ENCODE measurements at places on chromosomes 12 and 14.
A peak's percentile ranks its signal among the peaks of the same experiment; 100 is the strongest.

GRCh38 chr14:41548666-41549065 lies 58.0 kb upstream of the LRFN5 start:
- no peak for DNase-seq

DNA sequence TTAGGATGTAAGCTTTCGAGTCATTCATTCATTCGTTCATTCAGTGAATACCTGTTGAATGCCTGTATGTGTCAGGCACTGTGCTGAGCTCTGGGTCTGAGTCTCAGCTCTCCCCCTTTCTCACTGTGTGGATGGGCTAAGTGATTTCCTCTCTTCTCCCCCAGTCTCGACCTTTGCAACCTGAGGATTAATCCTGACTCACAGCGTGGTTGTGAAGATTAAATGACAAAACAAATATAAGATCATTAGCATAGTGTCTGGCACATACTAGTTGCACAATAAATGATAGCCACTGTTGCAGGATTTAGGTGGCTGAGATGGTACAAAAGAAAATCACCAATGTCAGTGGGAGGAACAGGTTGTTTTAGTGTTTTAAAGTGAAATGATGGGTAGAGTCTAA lies 136.7 kb downstream of the GPR135 start:
- DNase-seq = no peak

DNA sequence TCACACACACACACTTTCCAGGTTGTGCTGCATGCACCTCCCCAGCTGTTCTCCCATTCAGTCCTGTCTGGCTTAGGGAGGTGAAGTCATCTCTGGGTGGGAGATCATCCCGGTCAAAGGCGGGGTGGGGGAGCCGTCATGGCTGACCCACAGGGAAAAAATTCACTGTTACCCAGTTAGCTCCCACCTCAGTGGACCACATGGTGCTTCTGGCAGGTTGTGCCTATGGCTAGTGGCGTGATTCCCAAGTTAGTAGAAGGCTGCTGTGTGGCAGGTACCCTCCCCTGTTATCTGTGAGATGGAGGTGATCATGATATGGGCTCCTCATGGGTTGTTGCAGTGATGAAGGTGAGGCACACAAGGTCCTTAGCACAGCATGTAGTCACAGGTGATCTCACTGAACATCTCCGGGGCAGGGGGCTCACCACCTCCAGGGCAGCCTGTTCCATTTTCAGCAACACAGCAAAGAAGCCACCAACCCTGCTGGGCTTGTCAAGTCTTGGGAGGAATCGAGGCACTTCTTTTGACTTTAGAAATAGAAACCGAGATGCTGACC lies 154.9 kb upstream of the CCND2 start:
- peak; percentile 27 for DNase-seq

DNA sequence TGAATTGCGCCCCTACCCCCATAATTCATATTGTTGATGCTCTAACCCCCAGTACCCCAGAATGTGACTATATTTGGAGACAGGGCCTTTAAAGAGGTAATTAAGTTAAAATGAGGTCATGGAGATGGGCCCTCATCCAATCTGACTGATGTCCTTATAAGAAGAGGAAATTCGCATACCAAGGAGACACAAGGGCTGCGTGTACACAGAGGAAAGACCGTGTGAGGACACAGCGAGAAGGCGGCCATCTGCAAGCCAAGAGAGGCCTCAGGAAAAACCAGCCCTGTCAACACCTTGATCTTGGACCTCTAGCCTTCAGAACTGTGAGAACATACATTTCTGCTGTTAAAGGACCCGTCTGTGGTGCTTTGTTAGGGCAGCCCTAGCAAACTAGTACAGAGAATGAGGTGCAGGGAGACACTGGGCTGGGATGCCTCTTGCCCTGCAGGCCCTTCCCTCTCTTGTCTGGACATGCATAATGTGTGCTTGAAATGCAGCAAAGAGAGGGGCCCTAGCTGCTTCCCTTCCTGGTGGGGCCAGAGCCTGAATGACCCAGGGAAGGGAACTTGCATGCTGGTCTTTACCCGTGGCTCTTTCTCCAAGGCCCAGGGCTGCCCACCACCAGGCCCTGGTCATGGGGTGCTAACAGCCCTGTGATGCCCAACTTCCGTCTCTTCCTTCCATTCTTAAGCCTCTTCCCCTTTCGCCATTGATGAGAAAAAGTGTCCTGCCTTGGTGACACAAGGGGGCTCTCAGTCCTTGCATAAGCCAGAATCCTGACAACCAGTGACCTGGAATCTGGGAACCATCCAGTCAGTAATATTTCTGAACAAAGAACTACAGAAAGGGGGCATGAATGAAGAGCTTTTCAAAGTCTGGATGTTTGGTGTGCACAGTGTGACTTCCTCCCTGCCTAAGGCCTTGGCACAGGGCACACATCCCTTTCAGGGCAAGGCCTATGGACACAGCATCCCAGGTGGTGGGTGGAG lies 50.0 kb upstream of the GPATCH2L start:
- DNase-seq = no peak

- DNase-seq = no peak
Measured at GRCh38 chr14:81187832-81188522, 32.8 kb downstream of the GTF2A1 start.

- DNase-seq = no peak
Measured at GRCh38 chr12:121799842-121800693, 3.7 kb upstream of the SETD1B start.

DNA sequence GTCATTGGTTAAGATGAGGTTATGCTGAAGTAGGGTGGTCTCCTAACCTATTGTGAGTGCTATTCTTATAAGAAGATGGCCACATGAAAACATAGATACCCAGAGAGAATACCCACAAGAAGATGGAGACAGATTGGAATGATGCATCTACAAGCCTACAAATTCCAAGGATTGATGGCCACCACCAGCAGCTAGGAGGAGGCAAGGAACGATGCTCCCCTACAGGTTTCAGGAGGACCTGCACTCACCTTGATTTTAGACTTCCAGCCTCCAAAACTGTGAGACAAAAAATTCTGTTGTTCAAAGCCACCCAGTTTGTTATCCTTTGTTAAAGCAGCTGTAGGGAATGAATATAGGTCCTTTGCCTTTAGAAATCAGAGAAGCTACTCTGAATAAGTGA lies 227.4 kb downstream of the NEDD1 start:
- DNase-seq = no peak

- DNase-seq = no peak
Measured at GRCh38 chr12:58302487-58303011, 361.2 kb downstream of the ATP23 start.

DNA sequence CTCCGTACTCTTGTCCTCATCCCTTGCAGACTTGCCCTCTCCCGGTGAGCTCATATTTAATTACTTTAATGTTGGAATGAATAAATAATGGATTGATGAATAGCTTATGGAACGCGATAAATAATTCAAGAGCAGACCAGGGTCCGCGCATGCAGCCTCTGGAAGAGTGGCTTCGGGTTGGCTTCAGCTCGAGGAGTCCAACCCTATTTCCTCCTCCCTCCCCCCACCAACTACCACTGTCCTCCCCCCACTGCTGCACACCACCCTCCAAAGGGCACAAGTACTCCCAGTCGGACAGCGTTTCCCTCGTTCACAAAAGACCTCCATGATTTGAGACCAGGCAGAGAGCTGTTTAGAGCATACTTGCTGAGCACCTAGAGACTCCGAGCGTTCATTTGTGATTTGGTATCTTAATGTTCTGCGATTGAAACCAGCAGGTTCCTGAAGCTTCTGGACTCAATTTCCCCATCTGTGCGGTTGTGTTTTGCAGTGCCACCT lies 647 bp upstream of the SIX1 start:
- DNase-seq = no peak

DNA sequence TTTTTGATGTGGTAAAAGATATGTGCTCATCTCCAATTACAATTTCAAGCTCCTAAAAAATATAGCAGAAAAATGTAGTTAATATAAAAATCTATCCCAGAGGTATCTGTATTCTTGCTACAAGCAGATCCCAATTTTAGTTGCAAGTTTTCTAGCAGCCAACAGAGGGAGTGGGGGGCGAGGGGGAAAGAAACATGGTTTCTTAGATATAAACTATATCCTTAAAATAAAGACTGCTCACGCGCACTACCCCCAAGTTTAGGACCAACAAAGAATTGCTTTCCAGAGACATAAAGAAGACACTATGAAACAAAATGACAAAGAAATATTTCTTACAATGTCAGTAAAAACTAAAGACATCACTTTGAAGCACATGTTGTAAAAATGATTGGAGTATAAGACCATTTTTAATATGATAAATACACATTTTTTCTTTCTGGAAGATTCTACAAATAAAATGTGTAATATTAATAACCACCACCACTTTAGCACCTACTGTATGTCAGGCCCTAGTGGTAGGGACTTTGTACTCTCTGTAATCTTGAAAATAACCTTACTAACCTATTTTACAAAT lies 5.4 kb downstream of the MAGOHB start:
- no peak for DNase-seq

- DNase-seq = no peak
Measured at GRCh38 chr12:49323524-49324097, 556 bp downstream of the TROAP start.

DNA sequence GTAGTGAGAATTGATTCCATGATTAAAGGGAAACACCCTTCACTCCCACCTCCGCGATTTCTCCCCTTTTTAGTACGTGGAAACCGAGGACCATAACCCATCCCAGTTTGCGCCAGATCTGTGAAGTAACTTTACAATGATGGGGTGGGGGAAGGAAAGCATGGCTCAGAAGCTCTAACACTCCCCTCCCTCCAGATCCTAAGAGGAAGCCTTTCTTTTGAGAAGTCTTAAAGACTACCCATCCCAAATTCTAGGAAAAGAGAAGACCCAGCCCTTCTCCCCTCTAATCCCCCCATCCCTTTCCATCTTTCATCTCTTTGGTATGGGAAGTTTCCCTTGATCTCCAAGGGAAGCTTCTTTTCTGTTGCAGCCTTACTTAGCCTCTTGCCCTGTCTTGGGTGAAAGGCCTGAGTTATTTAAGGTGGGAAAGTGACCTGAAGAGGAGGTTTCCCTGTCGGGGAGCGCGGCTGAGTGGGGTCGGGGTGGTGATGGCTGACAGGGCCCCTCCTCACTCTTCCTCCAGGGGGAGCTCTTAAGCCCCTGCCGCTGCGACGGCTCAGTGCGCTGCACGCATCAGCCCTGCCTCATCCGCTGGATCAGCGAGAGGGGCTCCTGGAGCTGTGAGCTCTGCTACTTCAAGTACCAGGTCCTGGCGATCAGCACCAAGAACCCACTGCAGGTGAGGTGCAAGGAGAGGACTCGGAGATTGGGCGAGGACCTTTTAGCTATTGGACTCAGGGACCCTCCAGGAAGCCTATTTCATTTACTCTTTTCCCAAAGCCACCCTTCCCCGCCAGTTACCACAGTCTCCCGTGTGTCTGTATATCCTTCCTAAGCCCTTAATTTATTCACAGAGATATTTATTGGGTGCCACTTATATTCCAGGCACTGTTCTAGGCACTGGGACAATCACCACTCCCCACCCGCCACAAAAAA lies 1.8 kb downstream of the MARCHF9 start:
- peak; percentile 62 for DNase-seq

DNA sequence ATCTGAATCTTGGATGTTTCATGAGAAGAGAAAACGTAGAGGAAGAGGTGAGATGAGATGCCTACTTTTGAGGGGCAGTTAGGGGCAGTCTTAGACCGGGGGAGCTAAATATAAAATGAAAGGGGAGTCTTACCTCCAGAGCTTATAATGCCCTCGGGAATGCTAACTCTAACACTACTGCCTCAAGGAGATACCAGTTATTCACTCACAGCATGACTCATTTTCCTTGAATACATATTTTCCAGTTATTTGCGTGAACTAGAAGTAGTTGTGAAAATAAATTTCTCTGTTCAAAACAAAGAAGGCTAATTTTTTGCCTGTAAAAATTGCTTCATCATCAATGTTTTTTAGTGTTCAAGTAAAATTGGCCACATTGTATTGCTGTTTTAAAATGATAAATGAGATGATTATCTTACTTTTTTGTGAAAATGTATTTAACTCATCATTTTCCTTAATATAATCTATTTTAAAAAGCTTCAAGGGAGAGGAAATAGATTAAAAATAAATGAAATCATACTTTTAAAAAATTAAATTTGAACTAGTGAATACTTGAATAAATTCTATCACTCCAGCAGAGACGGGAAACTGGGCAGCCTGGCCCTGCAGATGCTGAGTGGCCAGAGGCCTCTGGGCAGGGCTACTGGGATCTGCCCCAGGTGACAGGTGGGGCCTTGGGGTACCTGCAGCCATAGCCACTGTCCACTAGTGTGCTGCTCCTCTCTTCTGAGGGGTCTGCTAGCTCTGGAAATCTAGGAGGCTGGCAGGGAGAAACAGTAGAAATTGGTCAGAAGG lies 339.3 kb downstream of the EGLN3 start:
- no peak for DNase-seq

GRCh38 chr12:14567351-14568162 lies at the start of gene PLBD1:
Gene PLBD1 (minus strand): TSS chr12:14567883. CDS start chr12:14567696, 187 bp downstream.
- peak; percentile 31 for DNase-seq

- DNase-seq = no peak
Measured at GRCh38 chr12:130179191-130179590, 16.9 kb downstream of the FZD10 start.

DNA sequence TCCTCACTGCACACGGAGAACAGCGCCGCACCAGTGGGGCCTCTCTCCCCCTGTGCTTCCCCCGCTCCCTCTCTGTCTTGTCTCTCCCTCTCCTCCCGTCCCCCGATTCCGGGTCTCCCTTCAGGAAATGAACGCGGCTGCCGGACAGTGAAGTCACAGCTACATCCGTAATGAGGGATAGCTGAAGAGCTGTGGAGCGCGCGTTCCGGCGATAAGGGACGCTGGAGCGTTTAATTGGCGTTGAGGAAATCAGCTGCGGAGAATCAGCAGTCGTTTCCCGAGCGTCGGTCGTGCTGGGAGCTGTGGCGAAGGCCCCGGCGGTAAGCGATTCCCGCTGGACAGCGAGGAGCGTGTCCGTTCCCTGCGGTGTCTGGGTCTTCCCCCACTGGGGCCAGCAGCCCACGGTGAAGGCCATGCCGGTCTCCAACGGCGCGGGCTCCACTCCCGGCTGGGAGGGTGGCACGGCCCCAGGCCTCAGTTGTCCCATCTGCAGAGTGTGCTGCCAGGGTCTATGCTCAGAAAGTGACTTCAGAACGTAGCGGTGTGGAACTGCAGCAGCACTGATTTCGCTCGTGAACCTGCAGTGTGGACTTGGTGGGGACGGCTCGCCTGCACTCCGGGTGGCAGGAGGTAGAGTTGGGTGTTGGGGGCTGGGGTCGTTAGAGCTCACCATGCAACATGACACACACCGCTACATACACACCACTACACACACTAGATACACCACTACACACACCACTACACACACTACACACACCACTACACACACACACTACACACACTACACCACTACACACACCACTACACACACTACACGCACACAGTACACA lies 10.9 kb downstream of the NOC4L start:
- DNase-seq = no peak
